ENCODE measurements at places on chromosomes 1 and 21. TPM values are rescaled to one million over a fixed set of nuclear protein-coding genes. Genes with fewer than 3 reads are reported as not detected.

GRCh38 chr1:174017231-174017970 lies 4.8 kb downstream of the RC3H1 start:
- DNase-seq = peak; percentile 53

GRCh38 chr1:205325334-205325884 lies 3.9 kb upstream of the NUAK2 start:
- DNase-seq = peak; percentile 88

DNA sequence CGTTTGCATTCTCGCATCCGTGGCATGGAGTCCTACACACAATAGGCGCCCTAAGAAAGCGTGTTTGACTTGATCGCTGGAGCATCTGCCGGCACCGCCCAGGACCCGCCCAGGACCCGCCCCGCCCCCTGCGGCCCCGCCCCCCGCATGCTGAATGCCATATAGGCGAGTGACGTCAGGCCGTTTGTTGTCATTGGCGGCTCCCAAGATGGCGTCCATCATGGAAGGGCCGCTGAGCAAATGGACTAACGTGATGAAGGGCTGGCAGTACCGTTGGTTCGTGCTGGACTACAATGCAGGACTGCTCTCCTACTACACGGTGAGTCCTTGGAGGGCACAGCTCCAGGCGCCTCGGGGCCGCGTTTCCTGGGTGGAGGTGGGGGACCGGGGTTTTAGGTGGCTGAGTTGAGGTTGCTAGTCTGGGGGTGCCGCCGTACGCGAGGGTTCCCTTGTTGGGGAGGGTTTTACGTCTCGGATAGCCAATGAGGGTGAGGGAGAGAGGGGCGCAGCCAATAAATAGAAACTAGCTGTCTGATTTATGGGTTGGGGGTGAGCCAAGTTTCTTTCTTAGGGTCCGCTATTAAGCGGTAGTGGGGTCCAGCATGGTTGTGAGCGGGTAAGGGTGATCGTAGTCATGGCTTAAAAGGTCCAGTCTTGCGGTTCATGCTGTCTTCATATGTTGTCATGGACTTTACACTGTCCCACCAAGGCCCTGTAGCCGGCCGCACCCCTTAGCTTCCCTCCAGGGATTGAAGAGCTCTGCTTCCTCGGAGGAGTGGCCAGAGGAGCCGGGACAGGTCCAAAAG lies at the start of gene OSBPL9:
TSS of gene OSBPL9 (plus strand) at position 190 of the 806 bp plus-strand sequence. CDS start at position 209, 19 bp downstream.
- DNase-seq = peak; percentile 96

S100A7A gene
- not detected for total RNA-seq

DNA sequence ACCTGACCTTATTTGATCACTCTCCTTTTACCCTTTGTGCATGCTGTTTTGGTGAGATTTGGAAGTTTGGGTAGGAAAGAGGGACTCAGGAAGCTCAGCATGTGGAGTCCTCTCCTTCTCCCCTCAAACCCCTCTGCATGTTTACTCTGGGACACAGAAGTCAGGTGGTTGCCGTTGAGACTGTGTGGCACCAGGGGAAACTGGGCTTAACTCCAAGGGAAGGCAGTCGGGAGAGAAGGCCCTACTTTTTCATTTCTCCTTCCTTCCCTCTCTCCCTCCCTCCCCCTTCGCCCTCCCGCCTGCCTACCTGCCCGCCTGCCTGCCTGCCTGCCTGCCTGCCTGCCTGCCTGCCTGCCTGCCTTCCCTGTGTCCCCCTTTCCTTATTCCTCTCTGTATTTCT lies 34.8 kb upstream of the TTC22 start:
- DNase-seq = no peak

GRCh38 chr1:31891280-31891679 lies 46.9 kb downstream of the PTP4A2 start:
- DNase-seq = peak; percentile 31

DENND2D gene
- 4.7 TPM for total RNA-seq

- DNase-seq = no peak
Measured at GRCh38 chr21:14797543-14797942, 251.4 kb upstream of the SAMSN1 start.

FMO3 gene
- total RNA-seq = 63.9 TPM

Measured in osteoblast (primary cell).